ENCODE measurements at places on chromosomes 2 and 18. TPM values are rescaled to one million over a fixed set of nuclear protein-coding genes. Genes with fewer than 3 reads are reported as not detected.

IL1RL2 gene
- 0.11 TPM for total RNA-seq

DNA sequence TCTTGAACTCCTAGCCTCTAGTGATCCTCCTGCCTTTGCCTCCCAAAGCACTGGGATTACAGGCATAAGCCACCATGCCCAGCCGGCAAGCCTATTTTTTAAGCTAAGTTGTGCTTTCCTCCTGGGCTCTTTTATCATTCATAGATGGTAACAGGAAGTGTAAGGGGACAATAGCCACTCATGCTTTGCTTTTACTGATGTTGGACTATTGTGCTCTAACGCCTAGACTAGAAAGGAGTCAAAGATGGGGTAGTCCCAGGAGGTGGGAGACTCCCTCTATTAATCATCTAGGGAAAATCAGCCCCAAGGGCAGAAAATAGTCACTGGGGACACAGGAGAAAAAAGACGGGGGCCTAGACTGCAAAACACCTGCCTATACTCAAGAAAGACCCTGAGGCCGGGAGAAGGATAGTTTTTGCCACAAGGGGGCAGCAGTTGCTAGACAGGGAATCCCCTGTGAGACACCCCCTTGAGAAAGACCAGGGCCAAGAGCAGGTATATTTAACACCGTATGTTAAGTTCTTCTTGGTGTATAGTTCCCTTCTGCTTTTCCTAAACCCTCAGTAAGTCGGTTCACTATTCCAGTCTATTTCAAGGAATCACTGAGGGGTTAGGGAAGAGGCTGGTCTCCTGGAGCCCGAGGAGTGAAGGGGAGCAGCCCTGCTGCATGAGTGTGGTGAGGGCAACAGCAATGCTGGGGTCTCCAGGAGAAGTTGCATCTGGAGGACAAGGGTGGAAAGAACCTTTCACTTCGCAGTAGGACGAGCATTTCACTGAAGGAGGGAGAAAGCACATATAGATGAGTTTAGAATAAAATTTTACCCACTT is 2.1 kb upstream of the CXCR1 start:
- peak; percentile 85 for DNase-seq

GRCh38 chr2:137420744-137421143 is 543.5 kb upstream of the HNMT start:
- no peak for DNase-seq

LYG1 gene
- 0.35 TPM for total RNA-seq

GRCh38 chr2:111015283-111015995 is 105.3 kb upstream of the BCL2L11 start:
- DNase-seq: no peak

GRCh38 chr18:25278394-25278793 is 73.6 kb downstream of the ZNF521 start:
- DNase-seq: no peak

MYCN gene
- 77.5 TPM for total RNA-seq

CFC1 gene
- total RNA-seq: not detected

- no peak for DNase-seq
These were observed 272.2 kb upstream of the ACVR2A start for GRCh38 chr2:147572622-147573021.

PCARE gene
- total RNA-seq: not detected

DNA sequence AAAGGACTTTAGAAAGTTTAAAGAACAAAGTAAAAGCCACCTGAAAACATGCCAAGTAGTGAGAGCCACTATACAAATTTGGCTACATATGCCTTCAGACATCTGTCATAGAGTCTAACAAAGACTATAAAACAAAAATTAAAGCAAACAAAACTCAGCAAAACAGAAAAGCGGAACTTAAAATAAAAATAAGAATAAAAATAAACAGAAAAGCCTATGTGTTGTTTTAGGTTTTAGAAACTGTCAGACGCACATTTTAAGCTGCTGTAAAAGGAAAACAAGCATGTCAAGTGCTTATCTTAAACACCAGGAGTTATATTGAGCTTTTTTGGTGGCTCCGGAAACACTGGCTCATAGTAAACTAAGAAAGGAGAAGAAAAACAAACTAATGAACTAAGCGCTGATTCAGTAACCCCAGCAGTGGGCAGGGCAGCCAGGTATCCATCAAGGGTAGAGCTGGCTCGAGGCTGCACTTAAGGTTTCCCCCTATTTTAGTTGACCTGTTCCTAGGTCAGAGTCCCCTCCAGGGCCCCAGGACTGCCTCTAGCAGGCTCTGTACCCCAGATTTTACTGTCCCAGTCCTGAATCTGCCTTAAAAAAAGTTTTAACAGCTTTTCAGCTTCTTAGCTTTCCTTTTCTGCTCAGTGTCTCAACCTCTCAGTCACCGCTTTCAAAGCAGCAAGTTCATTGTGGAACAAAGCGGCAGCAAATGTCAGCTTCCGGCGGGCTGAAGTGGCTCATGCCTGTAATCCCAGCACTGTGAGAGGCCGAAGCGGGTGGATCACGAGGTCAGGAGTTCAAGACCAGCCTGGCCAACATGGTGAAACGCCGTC is 15.4 kb upstream of the RMC1 start:
- no peak for DNase-seq

DNA sequence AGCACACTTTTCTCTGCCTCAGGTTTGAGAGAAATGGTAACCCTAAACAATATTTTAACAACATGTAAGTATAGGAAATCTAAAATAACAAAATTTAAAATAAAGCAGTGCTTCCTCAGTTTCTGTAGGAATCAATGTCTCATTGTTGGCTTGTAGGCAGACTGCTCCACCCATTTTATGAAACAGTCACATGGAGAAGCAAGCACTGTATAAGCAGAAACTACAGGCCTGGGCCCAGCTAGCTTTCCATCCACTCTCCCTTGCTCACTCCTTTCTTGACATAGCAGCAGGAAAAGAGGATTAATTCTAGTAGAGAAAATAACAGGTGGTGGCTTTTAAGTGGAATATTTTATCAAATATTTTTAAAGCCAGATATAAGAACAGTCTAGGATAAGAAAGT is 97.2 kb downstream of the PLEKHM3 start:
- no peak for DNase-seq

LAMA3 gene
- 0.50 TPM for total RNA-seq

GRCh38 chr2:119233326-119234020 is 9.8 kb downstream of the STEAP3 start:
- DNase-seq: no peak

KATNAL2 gene
- total RNA-seq: 11.7 TPM

DNA sequence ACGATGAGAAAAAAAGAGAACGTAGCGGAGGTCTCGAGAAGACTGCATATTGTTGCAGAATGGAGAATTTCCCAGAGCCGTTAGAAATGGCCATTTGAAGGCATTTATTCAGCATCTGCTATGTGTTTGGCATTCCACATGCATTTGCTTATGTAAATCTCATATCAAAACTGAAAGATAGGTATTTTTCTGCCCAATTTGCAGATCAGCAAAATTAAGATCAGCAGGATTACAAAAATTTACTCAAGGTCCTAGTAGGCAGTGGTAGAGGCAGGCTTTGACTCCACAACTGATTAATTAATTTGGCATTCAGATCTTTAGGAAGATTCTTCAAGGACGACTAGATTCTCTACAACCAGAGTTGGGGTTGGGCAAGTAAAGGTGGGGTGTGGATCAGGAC is 1.8 kb upstream of the E2F6 start:
- no peak for DNase-seq

DNA sequence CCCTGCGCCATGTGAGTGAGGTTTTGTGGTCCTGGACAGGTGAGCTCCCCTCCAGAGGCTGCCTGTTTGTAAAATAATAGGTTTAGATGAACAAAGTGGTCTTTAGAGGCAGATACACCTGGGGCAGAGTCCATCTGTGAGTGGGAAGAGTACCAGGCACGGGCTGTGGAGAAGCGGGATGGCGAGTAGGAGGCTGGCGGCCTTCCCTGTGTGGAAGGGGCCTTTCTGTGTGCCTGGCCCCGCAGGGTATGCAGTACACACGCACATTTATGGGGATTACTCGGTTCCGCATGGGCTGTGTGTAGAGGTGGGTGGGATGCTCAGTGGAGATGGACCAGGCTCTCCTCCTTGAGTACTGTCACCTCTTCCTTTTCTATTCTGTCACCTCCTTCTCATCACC is 64.1 kb downstream of the AGAP1 start:
- no peak for DNase-seq

B3GNT7 gene
- total RNA-seq: 151 TPM

GRCh38 chr2:20516291-20516645 is 69.4 kb downstream of the RHOB start:
- no peak for DNase-seq

- DNase-seq: no peak
These were observed 226.8 kb upstream of the CHST9 start for GRCh38 chr18:27411911-27412310.

TRIM43 gene
- total RNA-seq: not detected

- DNase-seq: no peak
These were observed 632.4 kb downstream of the NYAP2 start for GRCh38 chr2:226031647-226032501.

PID1 gene
- 1.3 TPM for total RNA-seq

All from WTC11 (cell line).